ENCODE measurements at places on chromosomes 2 and 18. TPM values are rescaled to one million over a fixed set of nuclear protein-coding genes. Genes with fewer than 3 reads are reported as not detected.
A peak's percentile ranks its signal among the peaks of the same experiment; 100 is the strongest.

DNA sequence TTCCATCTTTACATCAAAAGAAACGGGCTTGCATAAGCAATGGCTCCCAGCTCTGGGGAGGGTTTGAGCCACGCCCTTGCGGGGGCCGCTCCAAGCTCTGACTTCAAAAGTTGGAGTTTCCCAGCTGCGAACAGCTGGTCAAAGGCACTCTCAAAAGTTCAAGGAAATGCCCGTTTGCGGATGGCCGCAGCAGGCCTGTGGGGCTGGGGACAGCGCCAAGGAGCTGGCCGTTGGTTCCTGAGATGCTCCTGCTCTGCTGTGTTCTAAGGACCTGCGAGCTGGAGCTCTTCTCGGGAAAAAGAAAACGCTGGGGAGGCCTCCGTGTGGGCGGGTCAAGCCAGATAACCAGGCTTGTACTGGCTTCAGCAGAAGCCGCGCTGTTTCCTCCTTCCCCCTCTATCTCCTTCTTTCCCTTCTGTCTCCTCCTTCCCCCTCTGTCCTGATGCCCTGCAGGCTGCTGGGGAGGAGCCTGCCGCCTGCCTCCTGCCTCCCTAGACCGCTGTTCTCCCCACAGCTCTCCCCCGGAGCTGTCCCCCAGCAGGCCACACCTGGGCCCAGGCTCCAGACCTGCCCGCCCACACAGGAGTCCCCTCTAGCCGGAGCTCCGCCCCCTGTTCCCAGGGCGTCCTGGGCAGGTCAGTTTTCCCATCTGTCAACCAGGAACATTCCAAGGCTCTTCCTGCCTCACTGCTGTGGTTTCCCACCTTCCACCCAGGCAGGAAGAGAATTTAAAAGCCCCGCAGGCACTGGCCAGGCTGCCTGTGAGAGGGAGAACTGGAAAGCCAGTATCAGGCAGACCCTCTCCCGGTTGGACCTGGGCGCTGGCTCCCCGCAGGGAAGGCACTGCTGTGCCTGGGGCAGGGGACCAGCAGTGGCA is 14.1 kb downstream of the KLF11 start:
- no peak overlapping the region for H3K4me3 ChIP-seq
- no peaks in the 10 kb centered on the region for H3K27me3 ChIP-seq
- no peak overlapping the region for H3K27ac ChIP-seq
- no peak for DNase-seq
- H3K4me1 ChIP-seq = peaks cover 5% of the 10 kb centered on the region

DNA sequence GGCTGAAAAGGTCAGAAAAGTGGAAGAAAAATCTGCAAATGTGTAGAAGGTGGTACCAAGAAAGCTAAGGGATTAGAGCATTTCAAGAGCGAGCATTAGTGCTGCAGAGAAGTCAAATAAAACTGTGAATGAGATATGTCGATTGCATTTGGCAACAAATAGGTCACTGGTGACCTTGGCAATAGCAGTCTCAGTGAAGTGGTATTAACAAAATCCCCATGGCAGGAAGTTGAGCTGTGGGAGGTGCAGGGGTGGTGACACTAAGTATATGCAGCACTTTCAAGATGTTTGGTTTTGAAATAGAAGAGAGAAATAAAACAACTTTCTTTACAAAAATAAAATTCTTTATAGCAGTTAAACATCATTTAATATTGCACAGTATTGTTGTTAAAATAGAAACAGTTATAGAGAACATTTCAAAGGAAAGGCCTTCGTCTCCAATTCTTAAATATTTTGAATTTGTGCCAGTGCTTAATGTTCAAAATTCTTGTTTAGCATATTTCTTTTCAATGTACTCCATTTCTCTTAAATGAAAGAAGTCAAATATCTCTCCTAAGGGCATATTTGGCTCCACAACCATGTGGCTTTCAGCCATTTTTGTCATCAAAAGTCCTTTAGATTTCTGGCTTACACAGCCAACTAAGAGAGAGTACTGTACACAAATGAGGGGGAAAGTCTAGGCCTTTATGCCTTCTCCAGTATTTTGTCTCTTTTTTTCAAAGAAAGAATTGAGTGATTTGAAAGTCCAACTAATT is 443.0 kb upstream of the MMADHC start:
- H3K36me3 ChIP-seq = no peaks in the 10 kb centered on the region
- no peak overlapping the region for H3K27ac ChIP-seq
- DNase-seq = no peak

GRCh38 chr2:128834880-128835252 is 516.2 kb upstream of the HS6ST1 start:
- no peaks in the 10 kb centered on the region for H3K27me3 ChIP-seq
- DNase-seq = no peak
- no peaks in the 10 kb centered on the region for H3K4me1 ChIP-seq
- H3K27ac ChIP-seq = no peak overlapping the region

- no peak overlapping the region for H3K27ac ChIP-seq
- no peaks in the 10 kb centered on the region for H3K4me1 ChIP-seq
- no peak for DNase-seq
- no peaks in the 10 kb centered on the region for H3K36me3 ChIP-seq
- H3K27me3 ChIP-seq = no peaks in the 10 kb centered on the region
Observed at GRCh38 chr2:212114489-212114888, 424.1 kb downstream of the ERBB4 start.

DNA sequence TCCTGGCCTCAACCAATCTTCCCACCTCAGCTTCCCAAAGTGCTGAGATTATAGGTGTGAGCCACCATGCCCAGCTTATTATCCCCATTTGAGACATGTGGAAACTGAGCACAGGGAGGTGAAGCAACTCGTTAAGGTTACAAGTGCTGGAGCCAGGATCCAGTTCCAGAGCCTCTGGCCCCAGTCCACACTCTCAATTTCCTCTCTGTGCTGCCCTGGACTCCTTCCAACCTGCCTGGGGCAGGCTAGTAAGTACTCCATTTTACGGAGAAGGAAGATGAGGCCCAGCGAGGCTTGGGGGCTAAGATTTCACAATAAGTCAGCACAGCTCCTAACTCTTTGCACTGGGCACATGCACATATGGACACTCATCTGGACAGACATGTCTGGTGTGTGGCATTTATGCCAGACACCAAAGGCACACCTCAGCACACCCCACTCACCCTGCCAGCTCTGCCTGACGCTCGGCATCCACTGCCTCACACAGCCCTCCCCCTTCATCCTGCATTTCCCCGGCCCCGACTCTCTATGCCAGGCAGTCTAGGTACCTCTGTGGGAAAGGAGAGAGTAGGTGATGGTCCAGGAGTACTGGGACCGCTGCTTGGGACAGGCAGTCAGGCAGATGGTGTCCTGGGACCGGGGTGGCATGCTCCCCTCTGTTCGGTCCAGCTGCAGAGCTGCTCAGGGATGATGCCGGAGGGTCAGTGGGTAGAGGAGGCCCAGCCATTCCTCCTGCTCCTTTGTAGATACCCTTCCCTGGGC is 20.5 kb downstream of the CFAP65 start:
- H3K36me3 ChIP-seq = no peaks in the 10 kb centered on the region
- no peak overlapping the region for H3K4me3 ChIP-seq
- H3K4me1 ChIP-seq = no peaks in the 10 kb centered on the region
- no peak for DNase-seq
- no peak overlapping the region for H3K27ac ChIP-seq

DNA sequence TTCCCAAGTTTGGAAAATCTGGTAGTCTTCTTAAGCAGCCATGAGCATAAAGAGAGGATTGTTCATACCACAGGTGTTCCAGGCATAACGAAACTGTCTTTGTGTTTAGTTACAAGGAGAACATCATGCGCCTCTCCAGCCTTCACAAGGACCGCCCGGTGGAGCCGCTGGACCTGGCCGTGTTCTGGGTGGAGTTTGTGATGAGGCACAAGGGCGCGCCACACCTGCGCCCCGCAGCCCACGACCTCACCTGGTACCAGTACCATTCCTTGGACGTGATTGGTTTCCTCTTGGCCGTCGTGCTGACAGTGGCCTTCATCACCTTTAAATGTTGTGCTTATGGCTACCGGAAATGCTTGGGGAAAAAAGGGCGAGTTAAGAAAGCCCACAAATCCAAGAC is 6.0 kb upstream of the MROH2A start:
- no peaks in the 10 kb centered on the region for H3K36me3 ChIP-seq
- no peak overlapping the region for H3K4me3 ChIP-seq
- no peak overlapping the region for H3K27ac ChIP-seq
- no peak for DNase-seq
- peaks cover 4% of the 10 kb centered on the region for H3K27me3 ChIP-seq

GRCh38 chr18:24398540-24398939 is 916 bp upstream of the OSBPL1A start:
- no peak overlapping the region for H3K4me3 ChIP-seq
- H3K27me3 ChIP-seq = peaks cover 8% of the 10 kb centered on the region
- DNase-seq = no peak
- no peaks in the 10 kb centered on the region for H3K36me3 ChIP-seq
- H3K4me1 ChIP-seq = peaks cover 4% of the 10 kb centered on the region
- no peak overlapping the region for H3K27ac ChIP-seq

DNA sequence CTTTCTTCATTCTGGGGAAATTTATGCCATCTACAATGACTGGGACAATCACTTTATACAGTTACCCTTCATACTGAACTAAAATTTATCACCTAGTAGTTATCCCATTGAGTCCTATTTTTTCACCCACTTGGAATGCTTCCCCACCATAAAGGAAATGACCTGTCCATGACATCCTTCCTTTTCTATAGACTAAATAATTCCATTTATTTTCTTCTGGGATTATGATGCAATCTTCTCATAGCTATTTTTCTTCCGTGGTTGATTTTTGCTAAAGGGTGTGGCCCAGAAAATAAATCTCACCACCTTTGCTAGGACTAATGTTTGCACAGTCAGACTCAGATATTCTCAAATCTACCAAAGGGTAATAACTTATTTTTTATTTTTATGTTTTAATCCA is 186.1 kb upstream of the NRXN1 start:
- DNase-seq = no peak
- H3K4me3 ChIP-seq = no peak overlapping the region
- no peaks in the 10 kb centered on the region for H3K4me1 ChIP-seq
- H3K36me3 ChIP-seq = no peaks in the 10 kb centered on the region
- H3K27ac ChIP-seq = no peak overlapping the region

- H3K4me1 ChIP-seq = peaks cover 46% of the 10 kb centered on the region
- H3K27ac ChIP-seq = peak overlapping the region; percentile 92
- H3K4me3 ChIP-seq = peak overlapping the region; percentile 33
- no peaks in the 10 kb centered on the region for H3K27me3 ChIP-seq
Observed at GRCh38 chr18:69898241-69898861, 49.3 kb downstream of the CD226 start.

- H3K36me3 ChIP-seq = no peaks in the 10 kb centered on the region
- no peak for DNase-seq
- H3K4me1 ChIP-seq = no peaks in the 10 kb centered on the region
- H3K27ac ChIP-seq = no peak overlapping the region
- H3K27me3 ChIP-seq = no peaks in the 10 kb centered on the region
- no peak overlapping the region for H3K4me3 ChIP-seq
Observed at GRCh38 chr2:240159251-240159839, 18.9 kb upstream of the OTOS start.

- no peaks in the 10 kb centered on the region for H3K27me3 ChIP-seq
- no peak overlapping the region for H3K27ac ChIP-seq
- no peaks in the 10 kb centered on the region for H3K4me1 ChIP-seq
- H3K36me3 ChIP-seq = no peaks in the 10 kb centered on the region
- H3K4me3 ChIP-seq = no peak overlapping the region
- DNase-seq = no peak
Observed at GRCh38 chr2:48240912-48241311, 289.0 kb upstream of the STON1 start.

GRCh38 chr2:142914507-142915313 is 37.2 kb downstream of the KYNU start:
- no peaks in the 10 kb centered on the region for H3K4me1 ChIP-seq
- no peaks in the 10 kb centered on the region for H3K27me3 ChIP-seq
- H3K27ac ChIP-seq = no peak overlapping the region
- DNase-seq = no peak
- H3K4me3 ChIP-seq = no peak overlapping the region
- H3K36me3 ChIP-seq = no peaks in the 10 kb centered on the region

GRCh38 chr18:76379226-76380126 is 115.6 kb downstream of the ZNF516 start:
- no peaks in the 10 kb centered on the region for H3K27me3 ChIP-seq
- DNase-seq = no peak
- no peak overlapping the region for H3K4me3 ChIP-seq
- no peak overlapping the region for H3K27ac ChIP-seq

EFHD1 gene
- not detected for total RNA-seq

ONECUT2 gene
- not detected for total RNA-seq

AFF3 gene
- 9.6 TPM for total RNA-seq

IL1RL1 gene
- 68.1 TPM for total RNA-seq

ANKAR gene
- 12.9 TPM for total RNA-seq

CRIM1 gene
- 19.3 TPM for total RNA-seq

MPV17 gene
- total RNA-seq = 63.9 TPM

CFAP65 gene
- not detected for total RNA-seq

GDF7 gene
- 0.05 TPM for total RNA-seq

C1GALT1C1L gene
- not detected for total RNA-seq

B3GNT7 gene
- 113 TPM for total RNA-seq

CDCA7 gene
- 1.5 TPM for total RNA-seq

All from natural killer cell (primary cell).